NCI-H1436 treated with DMSO at 0.1 percent for 48 hours (cell line): ENCODE measurements at places on chromosomes 3 and 15.

DNA sequence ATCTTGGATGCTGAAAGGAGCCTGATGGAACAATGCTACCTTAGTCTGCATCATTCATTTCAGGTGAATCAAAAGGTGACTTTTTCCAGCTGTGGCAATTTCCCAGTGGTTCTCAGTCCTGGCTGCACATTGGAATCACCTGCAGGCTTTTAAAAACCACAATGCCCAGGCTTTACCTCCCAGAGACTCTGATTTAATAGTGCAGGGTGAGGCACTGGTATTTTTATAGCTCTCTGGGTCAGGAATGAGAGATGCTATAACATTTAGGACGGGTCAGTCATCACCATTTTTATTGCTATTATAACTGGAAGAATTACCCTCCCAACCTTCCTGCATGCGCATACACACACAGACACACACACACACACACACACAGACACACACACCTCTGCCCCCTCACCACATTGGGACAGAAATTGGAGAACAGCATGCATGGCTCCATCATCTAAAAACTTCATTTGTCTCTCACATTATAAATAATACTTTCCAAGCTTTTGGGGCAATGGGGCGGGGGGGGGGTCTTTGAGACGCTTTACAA lies 41.1 kb downstream of the LARP6 start:
- DNase-seq = no peak

DNA sequence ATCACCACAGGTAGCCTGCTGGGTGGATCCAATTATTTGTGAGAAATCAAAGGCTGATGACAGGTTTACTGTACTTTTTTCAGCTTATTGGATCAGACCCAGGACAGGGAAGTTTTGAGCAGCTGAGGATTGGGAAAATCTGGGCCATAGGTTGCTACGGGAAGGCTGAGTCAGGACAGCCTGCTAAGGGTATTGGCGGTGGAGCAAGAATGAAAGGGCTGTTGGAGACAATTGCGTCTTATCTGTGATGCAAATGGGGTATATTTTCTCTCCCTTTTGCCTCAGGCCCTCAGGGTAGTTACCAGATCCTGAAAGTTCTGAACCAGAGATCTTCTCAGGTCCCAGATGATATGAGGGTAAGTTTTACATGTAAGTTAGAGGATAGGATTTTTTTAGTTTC lies 317.7 kb downstream of the EDEM1 start:
- DNase-seq = no peak

DNA sequence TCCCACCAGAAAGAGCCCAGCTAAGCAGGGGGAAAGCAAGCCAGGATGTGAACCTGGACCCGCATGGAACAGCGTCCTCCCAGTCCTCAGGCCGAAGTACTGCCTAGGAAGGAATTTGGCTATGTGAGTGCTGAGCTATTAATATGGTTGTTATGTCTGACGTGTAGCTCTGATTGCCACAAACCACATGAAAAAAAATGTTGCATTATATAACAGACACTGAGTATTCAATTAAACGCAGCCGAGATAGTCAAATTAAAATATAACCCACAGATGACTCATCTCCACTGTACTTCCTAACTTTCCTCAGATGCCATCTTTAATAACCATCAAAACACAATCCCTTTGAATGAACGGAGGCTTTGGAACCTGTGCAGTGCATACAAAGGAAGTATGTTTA lies 111.1 kb downstream of the GABRB3 start:
- no peak for DNase-seq

- DNase-seq = no peak
Measured at GRCh38 chr3:62149962-62150361, 223.4 kb downstream of the FEZF2 start.

GRCh38 chr15:71463156-71463665 lies 347.1 kb upstream of the NR2E3 start:
- no peak for DNase-seq

DNA sequence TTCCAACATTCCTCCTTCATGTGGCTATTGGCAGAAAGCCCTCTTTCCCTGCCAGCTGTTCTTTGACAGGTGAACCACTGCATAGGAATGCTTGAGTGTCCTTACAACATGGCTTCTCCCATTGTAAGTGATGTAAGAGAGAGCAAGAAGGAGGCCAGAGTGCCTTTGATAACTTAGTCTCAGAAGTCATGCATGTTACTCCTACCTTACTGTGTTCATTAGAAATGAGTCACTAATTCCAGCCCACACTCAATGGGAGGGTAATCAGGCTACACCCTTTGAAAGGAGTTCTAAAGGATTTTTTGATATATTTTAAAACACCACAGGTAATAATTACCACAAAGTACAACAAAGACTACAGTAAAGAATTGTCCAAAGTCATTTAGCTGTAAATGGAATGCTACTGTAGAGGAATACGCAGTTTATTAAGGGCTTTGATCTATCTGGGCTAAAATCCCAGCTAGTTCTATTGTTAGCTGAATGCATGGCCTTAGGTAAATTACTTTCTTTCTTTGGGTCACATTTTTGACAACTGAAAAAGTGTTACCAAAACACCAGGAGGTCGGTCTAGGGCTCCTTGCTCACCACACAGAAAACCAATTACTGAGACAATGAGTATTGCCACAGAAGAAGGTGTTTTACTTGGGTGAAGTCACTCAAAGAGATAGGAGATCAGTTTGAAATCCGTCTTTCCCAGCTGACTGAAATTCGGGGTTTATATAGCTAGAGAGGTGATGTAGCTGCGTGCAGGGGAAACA lies 154.9 kb downstream of the GRM7 start:
- no peak for DNase-seq

DNA sequence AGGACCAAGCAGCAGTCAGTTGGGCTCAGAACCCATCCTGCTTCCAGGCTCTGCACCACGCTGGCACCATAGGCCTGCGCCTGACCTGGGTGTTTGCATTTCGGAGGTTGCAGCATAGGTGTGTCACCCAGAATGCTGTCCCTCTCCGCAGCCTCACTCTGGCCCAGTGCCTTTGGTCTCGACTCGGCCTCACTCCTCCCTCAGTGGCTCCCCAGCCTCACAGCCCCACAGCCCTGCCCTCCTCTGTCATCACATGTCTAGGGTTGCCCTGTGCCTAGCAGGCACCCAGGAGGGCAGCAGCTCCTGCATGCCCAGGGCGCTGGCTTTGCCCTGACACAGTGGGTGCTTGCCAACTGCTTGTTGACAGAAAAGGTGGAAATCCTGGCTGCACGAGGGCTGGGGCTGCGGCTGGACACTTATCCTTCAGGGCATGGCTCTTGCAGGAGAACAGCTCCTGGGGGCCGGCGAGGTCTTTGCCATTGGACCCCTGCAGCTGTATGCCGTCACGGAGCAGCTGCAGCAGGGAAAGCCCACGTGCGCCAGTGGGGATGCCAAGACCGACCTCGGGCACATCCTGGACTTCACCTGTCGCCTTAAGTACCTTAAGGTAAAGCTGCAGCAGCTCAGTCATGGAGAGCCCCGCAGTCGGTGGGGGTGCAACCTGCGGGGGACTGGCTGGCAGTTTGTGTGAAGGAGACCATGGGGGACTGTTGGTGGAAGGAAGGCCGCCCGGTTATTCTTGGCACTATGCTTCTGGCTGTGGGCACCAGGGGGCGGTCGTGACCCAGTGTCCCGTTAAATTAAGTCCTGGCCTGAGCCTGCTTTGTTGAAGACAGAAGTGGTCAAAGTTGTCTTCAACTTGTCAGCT lies 16.2 kb downstream of the NISCH start:
- DNase-seq = no peak

DNA sequence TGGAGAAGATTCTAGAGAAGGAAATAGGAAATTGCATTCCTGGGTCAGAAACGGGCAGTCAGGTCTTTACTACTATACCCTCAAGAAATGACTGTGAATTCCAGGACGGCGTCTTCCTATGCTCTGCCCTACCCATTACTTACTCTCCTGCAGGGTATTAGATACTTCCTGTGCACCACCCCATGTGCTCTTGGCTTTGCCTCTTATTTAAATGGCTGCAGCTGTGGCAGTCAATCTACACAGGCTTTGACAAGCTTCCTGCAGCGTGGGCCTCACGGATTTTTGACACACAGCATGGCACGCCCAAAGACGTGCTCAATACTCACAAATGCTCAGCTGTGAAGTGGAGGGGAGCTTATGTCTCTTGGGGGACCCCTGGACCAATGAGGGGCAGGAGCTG lies 206.1 kb downstream of the SV2B start:
- no peak for DNase-seq

DNA sequence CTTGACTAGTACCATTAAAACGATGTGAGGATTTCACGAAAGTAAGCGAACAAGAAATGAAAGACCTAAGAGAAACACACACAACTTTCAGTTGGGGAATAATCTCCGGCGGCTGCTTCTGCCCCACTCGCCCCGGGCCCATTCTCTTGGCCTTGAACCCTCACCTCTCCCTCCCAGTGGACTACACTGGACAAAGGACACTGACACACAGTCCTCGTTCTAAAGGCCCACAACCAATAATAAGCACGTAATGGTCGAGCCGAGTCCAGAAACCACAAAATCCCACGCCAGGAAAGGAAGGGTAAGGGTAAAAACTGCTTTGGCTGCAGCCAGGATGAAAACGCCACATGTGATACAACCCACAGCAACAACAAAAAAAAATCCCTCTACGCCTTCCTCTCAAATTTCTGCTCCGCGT lies 469 bp downstream of the ZNF770 start:
- DNase-seq = no peak

DNA sequence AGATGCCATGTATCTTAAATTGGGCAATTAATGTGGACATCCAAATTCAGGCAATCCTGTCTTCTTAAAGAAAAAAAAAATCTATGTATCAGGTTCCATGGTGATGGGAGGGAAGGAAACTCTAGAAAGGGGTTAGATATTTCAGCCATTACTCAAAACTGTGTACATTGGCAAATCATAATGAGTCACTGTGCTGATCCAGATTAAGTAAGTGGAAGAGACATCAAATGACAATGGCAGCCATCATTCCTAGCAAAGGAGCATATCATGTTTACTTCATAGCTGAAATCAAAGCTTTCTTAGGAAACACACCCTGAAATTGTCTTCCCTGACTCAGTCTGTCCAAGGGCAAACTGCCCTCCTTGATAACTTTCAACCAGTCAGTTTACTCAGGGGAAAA lies 713.3 kb upstream of the GBE1 start:
- DNase-seq = no peak

DNA sequence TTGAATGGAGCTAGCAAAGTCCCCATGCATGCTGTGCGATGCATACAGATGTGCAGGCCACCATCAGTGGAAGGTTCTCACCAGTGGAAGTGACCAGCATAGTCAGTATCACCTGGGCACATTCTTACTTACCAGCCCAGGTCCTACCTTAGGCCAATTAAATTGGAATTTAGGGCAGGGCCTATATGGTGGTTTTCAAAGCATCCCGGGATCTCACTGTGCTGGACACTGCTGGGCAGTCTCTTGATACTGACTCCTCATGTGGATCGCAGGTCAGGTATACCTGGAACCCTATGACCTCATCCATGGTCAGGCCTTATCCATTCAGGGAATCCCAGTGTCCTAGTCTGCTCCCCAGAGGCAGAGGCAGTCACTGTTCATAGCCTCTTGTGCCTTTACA lies 336.6 kb upstream of the NR2E3 start:
- DNase-seq = no peak

DNA sequence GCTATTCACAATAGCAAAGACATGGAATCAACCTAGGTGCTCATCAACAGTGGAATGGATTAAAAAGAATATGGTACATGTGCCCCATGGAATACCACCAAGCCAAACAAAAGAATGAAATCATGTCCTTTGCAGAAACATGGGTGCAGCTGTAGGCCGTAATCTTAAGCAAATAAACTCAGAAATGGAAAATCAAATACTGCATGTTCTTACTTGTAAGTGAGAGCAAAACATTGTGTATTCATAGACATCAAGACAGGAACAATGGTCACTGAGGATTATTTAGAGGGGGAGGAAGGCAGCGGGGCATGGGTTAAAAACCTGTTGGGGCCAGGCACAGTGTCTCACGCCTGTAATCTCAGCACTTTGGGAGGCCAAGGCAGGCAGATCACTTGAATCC lies 304.7 kb upstream of the ROBO2 start:
- no peak for DNase-seq

DNA sequence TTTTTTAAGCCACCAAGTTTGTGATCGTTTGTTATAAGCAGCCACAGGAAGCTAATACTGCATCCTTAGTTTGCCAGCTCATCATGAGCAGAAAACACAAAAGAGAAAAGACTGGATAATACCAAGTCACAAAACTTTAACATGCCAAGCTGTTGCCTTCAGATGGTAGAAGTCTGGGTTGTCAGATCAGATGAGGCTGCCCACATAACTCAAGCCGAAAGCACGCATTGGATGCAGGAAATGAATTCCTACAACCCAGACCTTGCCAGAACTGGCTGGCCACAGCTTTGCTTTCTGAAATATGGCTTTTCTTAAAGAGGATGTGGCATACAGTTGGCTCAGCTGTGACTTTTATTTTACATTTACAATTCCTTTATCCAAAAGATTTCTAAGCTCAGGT lies 118.3 kb upstream of the NEO1 start:
- DNase-seq = no peak

DNA sequence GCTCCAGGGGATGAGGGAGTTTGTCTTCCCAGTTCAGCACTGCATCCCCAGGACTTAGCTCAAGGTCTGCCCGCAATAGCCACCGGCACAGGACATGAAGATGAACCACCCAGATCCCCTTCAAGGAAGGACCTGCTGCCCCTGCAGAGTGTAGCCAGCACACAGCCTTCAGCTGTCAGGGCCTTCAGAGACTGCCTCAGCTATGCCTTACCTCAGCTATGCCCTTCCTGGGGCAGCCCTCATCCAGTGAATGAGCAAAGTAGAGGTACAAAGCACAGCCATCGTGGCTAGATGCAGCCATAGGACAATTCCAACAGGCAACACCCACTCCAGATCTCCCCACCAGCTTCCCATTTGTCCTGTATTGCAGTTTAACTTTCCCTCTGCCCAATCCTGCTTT lies 291.2 kb upstream of the STT3B start:
- DNase-seq = no peak

- DNase-seq = no peak
Measured at GRCh38 chr3:167823738-167824137, 88.2 kb downstream of the SERPINI1 start.

DNA sequence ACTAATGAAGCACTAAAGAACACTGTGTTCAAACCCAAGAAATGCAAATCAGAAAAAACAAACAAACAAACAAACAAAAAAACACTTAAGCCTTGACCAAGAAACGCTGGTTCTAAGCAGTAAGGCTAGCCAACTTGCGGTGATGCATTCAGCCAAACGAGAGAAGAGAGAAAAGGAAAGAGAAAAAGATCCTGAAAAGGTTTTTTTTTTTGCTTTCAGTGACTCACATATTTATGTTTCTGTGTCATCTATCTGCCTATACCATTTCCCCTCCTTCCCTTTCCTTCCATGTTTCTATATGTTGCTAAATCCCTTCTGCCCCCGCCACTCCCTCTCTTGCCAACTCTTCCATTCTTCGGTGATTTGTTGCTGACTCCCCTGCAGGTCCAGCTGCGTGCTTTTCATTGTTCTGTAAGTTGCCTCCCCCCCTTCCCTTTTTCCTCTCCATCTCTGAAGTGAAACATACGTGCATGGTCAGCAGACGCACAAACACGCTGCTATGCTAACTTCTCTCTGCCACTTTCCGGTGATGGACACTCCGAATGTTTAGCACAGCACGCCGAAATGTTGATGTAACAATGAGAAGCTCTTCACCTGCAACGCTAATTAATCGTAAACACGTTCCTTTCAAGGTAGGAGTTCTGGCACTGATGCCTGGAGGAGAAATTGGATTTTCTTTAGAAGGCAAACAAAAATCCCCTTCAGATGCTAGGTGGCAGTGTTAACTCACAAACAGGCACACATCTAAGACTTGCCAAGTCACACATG lies 154.4 kb downstream of the TUSC7 start:
- peak; percentile 18 for DNase-seq

- no peak for DNase-seq
Measured at GRCh38 chr15:96097661-96098060, 232.8 kb upstream of the NR2F2 start.
